ENCODE measurements at places on chromosomes 3 and 15. TPM values are rescaled to one million over a fixed set of nuclear protein-coding genes. Genes with fewer than 3 reads are reported as not detected.
A peak's percentile ranks its signal among the peaks of the same experiment; 100 is the strongest.

DNA sequence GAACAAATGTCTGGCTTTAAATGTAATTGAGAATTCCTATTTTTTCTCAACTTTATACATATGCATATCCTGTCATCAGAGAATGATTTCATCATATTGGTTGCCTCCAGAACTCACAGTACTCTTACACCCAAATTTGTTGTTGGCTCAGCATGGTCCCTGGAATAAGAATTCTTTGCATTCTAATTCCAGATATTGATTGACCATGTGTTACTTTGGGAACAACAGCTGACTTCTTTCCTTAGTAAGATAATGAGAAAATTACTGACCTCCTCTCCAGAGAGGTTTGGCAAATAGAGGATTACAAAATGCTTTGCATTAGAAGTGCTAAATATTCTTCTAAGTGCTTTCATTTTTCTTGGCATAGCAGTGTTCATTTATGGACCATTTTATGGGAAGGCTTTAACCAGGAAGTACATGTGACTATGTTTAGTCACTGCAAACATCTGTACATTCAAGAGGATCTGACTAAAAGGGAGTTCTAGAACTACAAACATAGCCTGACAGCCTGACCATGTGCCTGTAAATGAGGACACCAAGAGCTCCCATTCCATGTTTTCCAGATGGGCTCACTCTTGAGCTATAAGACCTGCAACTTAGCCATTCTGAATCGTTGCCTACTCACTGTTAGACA, 391.6 kb upstream of the DPPA4 start:
- no peaks in the 10 kb centered on the region for H3K36me3 ChIP-seq
- no peak for DNase-seq
- no peaks in the 10 kb centered on the region for H3K27me3 ChIP-seq

- H3K36me3 ChIP-seq = no peaks in the 10 kb centered on the region
- H3K27me3 ChIP-seq = no peaks in the 10 kb centered on the region
- DNase-seq = no peak
- no peaks in the 10 kb centered on the region for H3K4me1 ChIP-seq
- H3K4me3 ChIP-seq = no peak overlapping the region
- no peak overlapping the region for H3K27ac ChIP-seq
Observed at GRCh38 chr3:193842832-193843473, 249.9 kb downstream of the OPA1 start.

GRCh38 chr15:76270876-76271275, 40.4 kb downstream of the ETFA start:
- no peaks in the 10 kb centered on the region for H3K27me3 ChIP-seq
- no peak overlapping the region for H3K4me3 ChIP-seq
- H3K36me3 ChIP-seq = peaks cover 3% of the 10 kb centered on the region
- no peak overlapping the region for H3K27ac ChIP-seq
- no peak for DNase-seq

GRCh38 chr3:79737530-79737929, 30.3 kb downstream of the ROBO1 start:
- no peak overlapping the region for H3K27ac ChIP-seq
- no peak overlapping the region for H3K4me3 ChIP-seq
- no peaks in the 10 kb centered on the region for H3K4me1 ChIP-seq
- no peak for DNase-seq

- peak within 1 kb of the TSS; percentile 68 for H3K4me3 ChIP-seq
- peaks cover 25% of the 10 kb centered on the region for H3K4me1 ChIP-seq
- peak within 1 kb of the TSS; percentile 52 for H3K27ac ChIP-seq
- no peaks in the 10 kb centered on the region for H3K36me3 ChIP-seq
Observed at GRCh38 chr3:45226206-45226915, at the start of gene TMEM158. TSS of gene TMEM158 (minus strand) at chr3:45226287. CDS start at chr3:45226027, 260 bp downstream.

DNA sequence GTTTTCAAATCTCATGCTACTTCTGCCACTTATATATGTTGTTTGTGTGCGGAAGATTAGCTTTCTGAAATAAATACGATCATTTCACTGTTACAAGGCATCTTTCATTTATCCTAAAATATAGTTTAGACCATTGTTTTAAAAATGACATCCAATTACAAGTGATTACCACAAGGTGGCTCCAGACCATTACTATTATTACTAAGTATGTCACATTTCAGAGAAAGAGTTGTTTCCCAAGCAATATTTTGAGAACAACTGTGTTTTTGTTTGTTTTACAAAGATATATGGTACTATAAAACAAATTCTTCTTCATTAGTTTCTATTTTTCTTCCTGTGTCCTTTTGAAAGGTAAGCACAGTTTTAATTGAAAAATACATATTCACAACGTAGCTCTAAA, 136.0 kb upstream of the RAP2B start:
- no peaks in the 10 kb centered on the region for H3K27me3 ChIP-seq
- peak; percentile 31 for DNase-seq
- no peaks in the 10 kb centered on the region for H3K4me1 ChIP-seq
- no peaks in the 10 kb centered on the region for H3K36me3 ChIP-seq

GRCh38 chr3:70386846-70387245, 74.4 kb upstream of the MDFIC2 start:
- no peaks in the 10 kb centered on the region for H3K27me3 ChIP-seq
- H3K4me3 ChIP-seq = no peak overlapping the region
- H3K27ac ChIP-seq = no peak overlapping the region
- no peak for DNase-seq
- no peaks in the 10 kb centered on the region for H3K4me1 ChIP-seq
- no peaks in the 10 kb centered on the region for H3K36me3 ChIP-seq

DNA sequence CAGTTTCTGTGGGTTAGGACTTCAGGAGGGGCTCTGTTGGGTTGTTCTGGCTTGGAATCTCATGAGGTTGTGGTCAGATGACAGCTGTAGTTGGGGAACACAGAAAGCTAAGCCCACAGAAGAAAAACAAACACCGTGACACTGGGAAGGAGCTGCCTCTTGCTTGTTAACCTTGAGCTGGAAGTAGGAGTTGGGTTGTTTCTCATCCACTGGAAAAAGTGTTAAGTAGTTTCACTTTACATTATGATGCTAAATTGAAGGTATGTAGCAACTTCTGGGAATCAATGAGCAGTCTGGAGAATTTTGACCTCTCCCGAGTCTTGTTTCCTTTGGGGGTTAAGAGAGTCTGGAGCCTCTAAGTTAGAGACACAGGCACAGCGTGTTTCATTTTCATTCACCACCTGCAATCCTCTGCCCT, 20.4 kb downstream of the HACD3 start:
- no peak overlapping the region for H3K4me3 ChIP-seq
- no peaks in the 10 kb centered on the region for H3K4me1 ChIP-seq
- H3K27ac ChIP-seq = no peak overlapping the region

- no peak overlapping the region for H3K4me3 ChIP-seq
- no peaks in the 10 kb centered on the region for H3K36me3 ChIP-seq
- no peaks in the 10 kb centered on the region for H3K4me1 ChIP-seq
- H3K27me3 ChIP-seq = no peaks in the 10 kb centered on the region
- H3K27ac ChIP-seq = no peak overlapping the region
Observed at GRCh38 chr15:59632714-59633113, 21.1 kb downstream of the GCNT3 start.

DNA sequence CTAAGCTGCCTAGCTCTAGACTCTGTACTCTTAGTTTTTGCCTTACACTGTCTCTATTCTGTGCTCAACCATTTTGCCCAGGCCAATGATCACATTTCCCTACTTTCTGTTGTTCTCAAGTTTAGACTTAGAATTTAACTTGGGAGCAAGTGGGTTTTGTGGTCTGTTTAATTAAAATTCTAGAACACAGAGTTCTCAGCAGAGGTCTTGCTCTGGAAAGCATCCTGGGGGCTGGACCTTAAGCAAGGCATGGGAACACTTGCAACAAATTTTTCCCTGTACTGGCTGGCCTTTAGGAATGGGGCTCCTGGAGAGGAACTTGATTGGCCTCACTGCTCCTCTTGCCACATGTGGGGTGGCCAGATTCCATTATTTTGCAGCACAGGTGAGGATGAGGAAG, 236.3 kb upstream of the LRTM1 start:
- no peaks in the 10 kb centered on the region for H3K36me3 ChIP-seq
- no peaks in the 10 kb centered on the region for H3K4me1 ChIP-seq
- H3K4me3 ChIP-seq = no peak overlapping the region
- DNase-seq = no peak
- no peaks in the 10 kb centered on the region for H3K27me3 ChIP-seq
- no peak overlapping the region for H3K27ac ChIP-seq

DNA sequence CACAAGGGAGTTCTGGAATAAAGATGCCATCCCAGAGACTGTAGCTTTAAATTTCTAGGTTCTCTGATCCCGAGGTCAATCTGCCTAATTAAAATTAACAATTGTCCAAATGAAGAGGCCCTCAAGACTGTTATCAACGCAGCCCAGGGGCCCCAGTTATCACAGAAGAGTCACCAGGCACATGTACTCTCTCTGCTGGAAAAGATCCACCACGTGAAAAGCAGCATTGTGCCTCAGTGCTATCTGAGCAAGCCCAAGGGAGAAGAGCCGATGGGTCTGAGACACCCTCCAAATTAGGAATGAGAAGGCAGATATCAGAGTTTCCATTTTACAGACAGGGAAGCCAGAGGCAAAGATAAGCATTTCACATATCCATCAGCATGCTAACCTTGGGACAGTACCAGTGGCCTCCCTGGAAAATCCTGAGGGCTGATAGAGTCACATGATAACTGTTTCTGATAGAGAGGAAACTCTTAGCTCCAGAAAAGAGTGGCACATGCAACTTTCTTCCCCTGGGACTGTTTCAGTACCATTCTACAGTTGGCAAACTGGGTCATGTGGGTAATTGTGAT, 55.5 kb downstream of the ITGB5 start:
- peaks cover 41% of the 10 kb centered on the region for H3K4me1 ChIP-seq
- no peak for DNase-seq
- no peaks in the 10 kb centered on the region for H3K36me3 ChIP-seq
- no peaks in the 10 kb centered on the region for H3K27me3 ChIP-seq
- no peak overlapping the region for H3K4me3 ChIP-seq
- no peak overlapping the region for H3K27ac ChIP-seq

DNA sequence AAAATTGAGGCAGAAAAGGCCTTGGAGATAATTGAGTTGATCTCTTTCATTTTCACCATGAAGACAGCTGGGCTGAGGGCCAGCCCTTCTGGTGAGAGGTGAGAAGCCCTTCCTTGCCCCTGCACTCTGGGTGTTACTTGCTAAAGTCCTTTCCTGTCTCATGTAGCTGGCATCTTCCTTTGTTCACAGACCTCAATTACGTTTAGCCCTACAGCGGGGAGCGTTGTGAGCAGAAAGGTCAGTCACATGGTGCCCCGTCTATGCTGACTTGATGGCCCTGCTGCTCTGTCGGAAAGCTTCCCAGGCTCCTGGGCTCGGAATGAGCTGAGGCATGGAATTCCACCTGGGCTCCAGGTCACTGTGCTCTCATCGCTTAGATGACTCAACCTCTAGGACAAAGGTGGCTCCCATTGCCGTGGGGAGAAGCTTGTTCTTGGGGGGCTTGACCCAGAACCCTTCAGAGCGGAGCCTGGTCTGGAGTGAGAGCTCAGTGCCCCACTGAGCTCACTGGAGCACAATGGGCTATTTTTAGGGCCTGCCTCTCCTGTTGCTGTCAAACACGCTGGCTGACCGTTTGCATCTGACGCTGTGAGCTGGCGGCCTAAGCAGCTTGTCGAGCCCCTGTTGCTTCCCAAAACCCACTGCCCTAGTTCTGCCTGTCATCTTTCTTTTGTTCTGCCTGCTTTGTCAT, 47.0 kb downstream of the RPLP1 start:
- DNase-seq = no peak
- no peak overlapping the region for H3K27ac ChIP-seq
- H3K36me3 ChIP-seq = no peaks in the 10 kb centered on the region
- H3K4me3 ChIP-seq = no peak overlapping the region

- no peak overlapping the region for H3K27ac ChIP-seq
- no peak overlapping the region for H3K4me3 ChIP-seq
Observed at GRCh38 chr3:27253831-27254230, 115.4 kb downstream of the NEK10 start.

DNA sequence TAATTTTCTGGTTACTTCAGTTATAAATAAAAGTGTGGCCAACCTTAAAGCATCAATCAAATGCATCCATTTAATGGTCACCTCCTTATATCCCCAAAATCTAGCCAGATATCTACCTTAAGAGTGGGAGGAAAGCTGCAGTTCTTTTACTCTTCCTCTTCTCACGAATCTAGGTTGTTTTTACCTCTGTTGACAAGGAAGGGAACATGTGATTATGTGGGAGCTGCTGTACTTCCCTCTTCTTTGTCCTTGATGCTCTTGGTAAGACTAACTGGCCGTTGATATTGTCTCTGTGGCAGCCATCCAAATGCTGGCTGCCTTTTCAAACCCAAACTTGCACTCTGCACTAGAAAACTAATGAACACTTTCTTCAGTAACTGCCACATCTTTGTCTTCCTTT, 275.3 kb upstream of the CADM2 start:
- DNase-seq = no peak
- no peak overlapping the region for H3K4me3 ChIP-seq
- no peaks in the 10 kb centered on the region for H3K4me1 ChIP-seq
- H3K27me3 ChIP-seq = no peaks in the 10 kb centered on the region
- no peak overlapping the region for H3K27ac ChIP-seq
- H3K36me3 ChIP-seq = no peaks in the 10 kb centered on the region

- H3K27ac ChIP-seq = no peak overlapping the region
- H3K4me1 ChIP-seq = peaks cover 17% of the 10 kb centered on the region
Observed at GRCh38 chr3:193776626-193777358, 183.8 kb downstream of the OPA1 start.

DNA sequence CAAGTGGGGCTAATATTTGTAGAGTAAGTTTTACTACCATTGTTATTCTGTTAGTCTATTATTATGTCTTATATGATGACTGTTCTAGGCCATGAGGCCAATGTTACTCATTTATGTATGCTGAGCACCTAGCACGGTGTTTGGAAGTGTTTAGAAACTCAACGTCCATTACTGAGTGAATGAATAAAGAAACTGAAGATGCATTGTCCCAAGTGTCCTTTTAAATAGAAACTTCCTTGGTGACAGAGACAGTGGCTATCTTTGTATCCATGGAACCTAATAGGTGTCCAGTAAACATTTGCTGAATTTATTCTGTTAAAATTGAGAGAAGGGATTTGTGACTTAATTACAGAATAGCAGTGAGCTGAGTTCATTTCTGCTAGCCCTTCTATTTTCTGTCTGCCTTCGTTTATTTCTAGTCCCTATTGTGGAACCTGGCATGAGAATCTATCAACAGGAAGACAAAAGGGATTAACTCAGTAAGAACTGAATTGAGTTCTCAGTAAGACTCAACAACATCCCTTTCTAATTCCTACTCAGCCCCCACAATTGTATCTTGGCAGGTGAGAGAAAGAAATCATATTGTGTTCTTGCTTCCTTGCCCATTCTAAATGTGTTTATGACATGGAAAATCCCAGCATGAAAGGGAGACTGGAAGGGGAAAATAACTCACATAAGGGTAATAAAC, 246.6 kb upstream of the LRRC3B start:
- H3K36me3 ChIP-seq = no peaks in the 10 kb centered on the region
- no peak overlapping the region for H3K4me3 ChIP-seq
- DNase-seq = no peak
- H3K4me1 ChIP-seq = no peaks in the 10 kb centered on the region
- H3K27me3 ChIP-seq = no peaks in the 10 kb centered on the region
- no peak overlapping the region for H3K27ac ChIP-seq

SRGAP3 gene
- total RNA-seq = 8.3 TPM

GOLGA8R gene
- 0.57 TPM for total RNA-seq

HRG gene
- 0.42 TPM for total RNA-seq

LIPH gene
- 13.7 TPM for total RNA-seq

ANKRD63 gene
- 0.89 TPM for total RNA-seq

COL6A5 gene
- not detected for total RNA-seq

PLAAT1 gene
- total RNA-seq = not detected

Measured in HCT116 (cell line).